Left ventricle myocardium inferior (tissue), 1 donor: ENCODE measurements at places on chromosomes 2 and 18. TPM values are rescaled to one million over a fixed set of nuclear protein-coding genes. Genes with fewer than 3 reads are reported as not detected.

DNA sequence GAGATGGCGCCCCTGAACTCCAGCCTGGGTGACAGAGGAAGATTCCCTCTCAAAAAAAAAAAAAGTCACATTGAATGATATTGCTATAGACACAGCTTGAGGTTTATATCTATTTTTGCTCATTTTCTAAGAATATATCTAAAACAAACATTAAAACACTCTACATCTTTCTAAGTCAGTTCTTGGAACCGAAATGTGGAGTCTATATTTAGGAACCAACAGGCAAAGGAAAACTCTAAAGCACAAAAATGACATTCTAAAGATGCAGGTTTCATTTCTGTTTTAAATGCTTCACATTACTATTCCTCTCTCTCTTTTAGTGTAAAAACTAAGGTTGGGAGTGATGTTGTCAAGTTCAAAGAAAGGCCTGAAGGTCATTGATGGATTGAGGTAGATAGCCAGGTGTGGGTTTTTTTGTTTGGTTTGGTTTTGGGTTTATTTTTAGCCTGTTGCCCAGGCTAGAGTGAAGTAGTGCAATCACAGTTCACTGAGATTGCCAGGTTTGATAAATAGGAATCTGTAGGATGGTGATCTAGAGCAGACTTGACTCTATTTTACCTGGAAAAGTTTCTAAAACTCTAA, 194.0 kb upstream of the RBBP8 start:
- H3K36me3 ChIP-seq, result no peaks in the 10 kb centered on the region
- H3K4me3 ChIP-seq, result no peak overlapping the region
- H3K27ac ChIP-seq, result no peak overlapping the region
- no peaks in the 10 kb centered on the region for H3K27me3 ChIP-seq
- H3K4me1 ChIP-seq, result peaks cover 11% of the 10 kb centered on the region
- DNase-seq, result no peak

DNA sequence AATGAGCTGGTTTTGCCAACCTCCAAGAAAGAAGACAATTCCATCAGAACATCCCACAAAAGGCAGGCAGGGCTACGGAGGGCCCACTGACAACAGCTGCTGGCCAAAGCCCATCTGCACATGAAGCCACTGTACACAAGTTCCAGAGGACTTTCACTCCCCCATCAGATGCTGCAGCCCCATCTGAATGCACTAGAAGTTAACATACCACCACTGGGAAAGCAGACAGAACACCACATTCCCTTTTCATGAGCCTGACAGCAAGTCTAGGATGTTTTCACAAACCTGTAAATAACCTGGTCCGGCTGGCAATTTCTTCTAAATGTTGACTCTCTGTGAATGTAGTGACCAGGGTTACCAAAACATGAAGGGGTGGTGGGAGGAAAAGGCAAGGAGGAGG, 41.5 kb downstream of the CCBE1 start:
- DNase-seq, result no peak
- no peaks in the 10 kb centered on the region for H3K36me3 ChIP-seq
- no peak overlapping the region for H3K27ac ChIP-seq
- no peak overlapping the region for H3K4me3 ChIP-seq
- no peaks in the 10 kb centered on the region for H3K4me1 ChIP-seq

GRCh38 chr18:23710946-23711345, 21.7 kb downstream of the LAMA3 start:
- peaks cover 7% of the 10 kb centered on the region for H3K4me1 ChIP-seq
- H3K36me3 ChIP-seq, result no peaks in the 10 kb centered on the region
- H3K27me3 ChIP-seq, result no peaks in the 10 kb centered on the region
- no peak for DNase-seq
- H3K27ac ChIP-seq, result no peak overlapping the region
- H3K4me3 ChIP-seq, result no peak overlapping the region

The AGXT gene
- not detected for total RNA-seq

DNA sequence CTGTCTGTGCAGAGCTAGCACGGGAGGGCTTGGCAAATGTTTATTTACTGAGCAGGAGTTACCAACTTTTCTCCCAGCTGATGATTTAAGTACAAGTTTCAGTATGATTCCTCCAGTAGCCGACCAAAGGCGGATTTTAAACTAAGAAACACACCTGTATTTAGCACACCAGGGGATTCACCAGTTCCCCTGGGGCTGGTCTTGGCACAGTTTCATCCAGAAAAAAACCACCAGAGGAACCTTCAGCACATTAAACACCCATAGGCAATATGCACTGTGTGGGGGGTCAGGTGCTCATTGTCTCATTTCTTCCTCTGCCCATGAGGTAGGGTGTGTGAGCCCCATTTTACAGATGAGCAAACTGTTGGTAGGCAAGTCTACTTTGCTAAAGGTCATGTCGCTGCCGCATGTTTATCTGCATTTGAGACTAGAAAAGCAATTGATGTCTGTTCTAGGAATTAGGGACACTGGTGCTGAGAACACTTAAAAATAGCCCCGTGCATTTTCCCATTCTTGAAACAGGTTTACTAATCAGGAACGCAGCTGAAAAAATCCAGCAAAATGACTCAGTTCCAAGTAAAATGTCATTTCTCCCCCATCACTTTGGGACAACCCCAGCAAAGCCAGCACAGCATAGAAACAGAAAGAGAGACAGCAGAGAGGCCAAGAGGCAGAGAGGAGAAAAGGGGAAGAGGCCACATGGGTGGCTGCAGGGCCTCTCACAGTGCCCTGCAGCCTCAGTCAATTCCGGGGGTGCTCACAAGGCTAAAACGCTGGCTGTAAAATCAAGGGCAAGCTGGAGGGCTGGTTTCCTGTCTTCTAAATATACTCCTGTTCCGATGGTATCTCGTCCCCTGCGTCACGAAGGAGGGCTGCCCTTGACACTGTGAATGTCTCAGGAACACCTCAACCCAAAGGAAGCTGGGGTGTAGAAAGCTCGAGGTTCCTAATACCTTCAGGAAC, 166.8 kb upstream of the ID2 start:
- no peak overlapping the region for H3K4me3 ChIP-seq
- no peaks in the 10 kb centered on the region for H3K27me3 ChIP-seq
- H3K27ac ChIP-seq, result peak overlapping the region; percentile 63
- no peak for DNase-seq
- peaks cover 36% of the 10 kb centered on the region for H3K4me1 ChIP-seq

The RTKN gene
- 14.0 TPM for total RNA-seq

GRCh38 chr2:238864207-238865014, 16.5 kb downstream of the TWIST2 start:
- no peaks in the 10 kb centered on the region for H3K36me3 ChIP-seq
- DNase-seq, result peak; percentile 76
- H3K4me3 ChIP-seq, result peak overlapping the region; percentile 44
- peak overlapping the region; percentile 73 for H3K27ac ChIP-seq

GRCh38 chr2:240189686-240190085, 49.2 kb upstream of the OTOS start:
- H3K4me1 ChIP-seq, result no peaks in the 10 kb centered on the region
- H3K36me3 ChIP-seq, result no peaks in the 10 kb centered on the region
- H3K27ac ChIP-seq, result no peak overlapping the region

The HSBP1L1 gene
- total RNA-seq, result 12.2 TPM

The ITPRIPL1 gene
- 0.47 TPM for total RNA-seq

DNA sequence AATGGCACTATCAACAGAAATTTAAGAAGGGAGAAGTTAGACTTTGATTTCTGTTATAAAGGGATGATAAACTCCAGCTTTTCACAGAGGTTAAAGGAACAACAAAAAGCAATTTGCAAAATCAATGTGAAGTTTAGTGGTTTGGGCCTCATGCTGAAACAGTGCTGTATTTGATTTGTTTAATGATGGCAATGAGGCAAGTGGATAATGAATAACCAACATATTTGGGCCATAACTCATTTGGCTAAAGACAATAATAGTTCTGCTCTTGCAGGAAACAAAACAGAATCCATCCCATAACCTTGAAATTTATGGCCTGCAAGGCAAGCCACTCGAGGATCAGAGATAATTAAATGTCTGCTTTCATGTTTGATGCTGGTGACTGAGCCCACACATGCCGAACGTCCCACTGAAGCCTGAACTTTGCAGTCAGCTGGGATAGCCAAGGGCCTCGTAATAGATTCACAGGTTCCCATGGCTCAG, 56.5 kb downstream of the TPGS2 start:
- H3K27ac ChIP-seq, result peak overlapping the region; percentile 40
- H3K36me3 ChIP-seq, result peaks cover 5% of the 10 kb centered on the region
- DNase-seq, result no peak

DNA sequence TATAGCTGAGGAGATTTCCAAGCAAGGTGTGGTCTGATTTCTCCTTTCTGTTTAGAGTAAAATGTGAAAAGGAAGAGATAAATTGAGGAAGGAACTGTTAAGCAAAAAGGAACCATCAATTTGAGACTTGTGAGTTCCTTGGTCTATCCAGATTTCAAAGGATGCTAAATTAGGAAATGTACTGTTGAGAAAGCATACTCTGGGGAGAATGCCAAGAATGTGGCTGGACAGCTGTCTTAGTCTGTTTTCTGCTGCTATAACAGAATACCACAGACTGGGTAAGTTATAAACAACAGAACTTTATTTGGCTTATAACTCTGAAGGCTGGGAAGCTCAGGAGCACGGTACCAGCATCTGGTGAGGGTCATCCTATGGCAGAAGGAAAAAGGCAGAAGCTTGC, 1097.2 kb downstream of the TDRD15 start:
- H3K27me3 ChIP-seq, result no peaks in the 10 kb centered on the region
- DNase-seq, result no peak
- H3K36me3 ChIP-seq, result no peaks in the 10 kb centered on the region
- no peak overlapping the region for H3K4me3 ChIP-seq
- H3K27ac ChIP-seq, result no peak overlapping the region

DNA sequence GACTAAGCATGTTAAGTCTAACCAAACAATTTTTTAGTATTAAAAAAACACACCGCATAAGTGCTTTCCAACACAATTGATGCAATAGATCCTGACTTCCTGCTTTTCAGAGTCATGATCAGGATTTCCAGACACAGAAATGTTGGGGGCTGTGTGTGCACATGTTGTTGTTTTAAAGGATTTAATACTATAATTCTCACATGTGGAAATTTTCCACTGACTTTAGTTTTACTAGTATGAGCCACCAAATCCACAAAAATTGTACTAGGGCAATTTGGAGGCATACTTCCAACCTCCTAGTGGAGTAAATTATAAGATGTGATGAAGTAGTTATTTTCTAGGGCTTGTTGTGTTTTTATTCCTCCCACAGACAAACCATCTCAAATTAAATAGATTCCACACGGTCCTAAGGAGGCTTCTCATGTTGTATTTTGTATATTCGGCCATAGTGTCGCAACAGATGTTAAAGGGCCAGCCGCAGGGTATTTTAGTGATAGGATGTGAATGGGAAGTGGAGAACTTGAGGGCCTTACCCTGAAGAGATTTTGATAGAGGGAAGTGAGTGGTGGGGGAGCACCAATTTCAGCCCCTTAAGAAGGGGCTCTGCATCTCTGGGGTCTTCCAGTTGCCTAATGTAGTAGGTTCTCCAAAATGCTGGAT, 108.9 kb upstream of the KLF7 start:
- DNase-seq, result no peak
- no peaks in the 10 kb centered on the region for H3K36me3 ChIP-seq
- no peaks in the 10 kb centered on the region for H3K4me1 ChIP-seq
- H3K27me3 ChIP-seq, result no peaks in the 10 kb centered on the region

- H3K4me1 ChIP-seq, result no peaks in the 10 kb centered on the region
- no peak overlapping the region for H3K4me3 ChIP-seq
- H3K27me3 ChIP-seq, result peaks cover 32% of the 10 kb centered on the region
- H3K36me3 ChIP-seq, result no peaks in the 10 kb centered on the region
Measured at GRCh38 chr2:705971-706511, 28.8 kb upstream of the TMEM18 start.

DNA sequence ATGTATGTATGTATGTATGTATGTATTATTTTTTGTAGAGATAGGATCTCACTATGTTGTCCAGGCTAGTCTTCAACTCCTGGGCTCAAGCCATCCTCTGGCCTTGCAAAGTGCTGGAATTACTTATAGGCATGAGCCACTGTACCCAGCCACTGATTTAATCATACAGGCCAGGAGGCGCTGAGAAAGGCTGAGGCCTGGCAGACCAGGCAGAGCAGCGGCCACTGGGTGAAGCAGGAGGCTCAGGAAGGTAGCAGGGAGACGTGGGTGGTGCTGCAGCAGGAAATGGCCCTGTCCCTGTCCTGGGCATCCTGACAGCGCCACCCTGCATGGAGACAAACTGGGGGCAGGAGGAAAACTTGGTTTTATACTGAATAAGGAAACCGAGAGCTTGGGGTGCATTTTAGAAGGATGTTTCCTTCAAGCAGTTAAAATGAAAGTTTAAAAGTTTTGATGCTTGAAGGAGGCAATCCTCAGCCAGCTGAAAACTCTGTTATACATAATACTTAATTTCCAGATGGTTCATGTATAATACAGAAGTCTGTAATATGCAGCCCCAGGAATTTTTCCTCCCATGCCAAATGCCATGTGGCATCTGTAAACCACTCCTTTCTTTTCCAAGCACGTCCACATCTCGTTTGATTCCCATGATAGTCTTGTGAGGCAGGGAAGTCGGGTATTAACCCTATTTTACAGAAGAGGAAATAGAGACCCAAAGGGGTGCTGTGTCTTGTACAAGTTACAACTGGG, 182.4 kb downstream of the CELF4 start:
- peaks cover 36% of the 10 kb centered on the region for H3K27me3 ChIP-seq
- H3K4me1 ChIP-seq, result no peaks in the 10 kb centered on the region
- no peak for DNase-seq
- H3K36me3 ChIP-seq, result no peaks in the 10 kb centered on the region
- H3K27ac ChIP-seq, result no peak overlapping the region

- no peak for DNase-seq
- H3K4me1 ChIP-seq, result no peaks in the 10 kb centered on the region
- H3K27ac ChIP-seq, result no peak overlapping the region
Measured at GRCh38 chr2:102661846-102662245, 42.5 kb downstream of the SLC9A2 start.

The UGT1A3 gene
- total RNA-seq, result not detected

DNA sequence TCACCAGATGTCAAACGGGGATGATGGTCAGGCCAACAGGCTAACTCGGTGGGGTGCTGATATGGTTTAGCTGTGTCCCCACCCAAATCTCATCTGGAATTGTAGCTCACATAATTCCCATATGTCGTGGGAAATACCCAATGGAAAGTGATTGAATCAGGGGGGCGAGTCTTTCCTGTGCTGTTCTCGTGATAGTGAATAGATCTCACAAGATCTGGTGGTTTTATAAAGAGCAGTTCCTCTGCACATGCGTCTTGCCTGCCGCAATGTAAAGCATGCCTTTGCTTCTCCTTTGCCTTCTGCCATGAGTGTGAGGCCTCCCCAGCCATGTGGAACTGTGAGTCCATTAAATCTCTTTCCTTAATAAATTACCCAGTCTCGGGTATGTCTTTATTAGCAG, 74.4 kb upstream of the YWHAQ start:
- H3K27me3 ChIP-seq, result no peaks in the 10 kb centered on the region
- H3K27ac ChIP-seq, result no peak overlapping the region
- peaks cover 6% of the 10 kb centered on the region for H3K4me1 ChIP-seq
- no peak overlapping the region for H3K4me3 ChIP-seq
- no peaks in the 10 kb centered on the region for H3K36me3 ChIP-seq

- no peaks in the 10 kb centered on the region for H3K36me3 ChIP-seq
- no peak for DNase-seq
- H3K4me1 ChIP-seq, result peaks cover 23% of the 10 kb centered on the region
- H3K4me3 ChIP-seq, result peak overlapping the region; percentile 63
Measured at GRCh38 chr2:154697418-154698252, 860 bp upstream of the KCNJ3 start.

The CEBPZ gene
- total RNA-seq, result 25.3 TPM

- H3K36me3 ChIP-seq, result no peaks in the 10 kb centered on the region
- no peaks in the 10 kb centered on the region for H3K4me1 ChIP-seq
- peaks cover 44% of the 10 kb centered on the region for H3K27me3 ChIP-seq
Measured at GRCh38 chr2:173658946-173659371, 304.3 kb downstream of the CDCA7 start.

The NYAP2 gene
- not detected for total RNA-seq

- no peaks in the 10 kb centered on the region for H3K27me3 ChIP-seq
- H3K4me1 ChIP-seq, result no peaks in the 10 kb centered on the region
- H3K36me3 ChIP-seq, result no peaks in the 10 kb centered on the region
Measured at GRCh38 chr2:31404302-31404701, 10.2 kb downstream of the XDH start.

The APOB gene
- total RNA-seq, result 9.1 TPM
